ENCODE measurements at places on chromosomes 1 and 21.

- DNase-seq: no peak
These were observed 31.8 kb downstream of the SDCCAG8 start for GRCh38 chr1:243287652-243288051.

DNA sequence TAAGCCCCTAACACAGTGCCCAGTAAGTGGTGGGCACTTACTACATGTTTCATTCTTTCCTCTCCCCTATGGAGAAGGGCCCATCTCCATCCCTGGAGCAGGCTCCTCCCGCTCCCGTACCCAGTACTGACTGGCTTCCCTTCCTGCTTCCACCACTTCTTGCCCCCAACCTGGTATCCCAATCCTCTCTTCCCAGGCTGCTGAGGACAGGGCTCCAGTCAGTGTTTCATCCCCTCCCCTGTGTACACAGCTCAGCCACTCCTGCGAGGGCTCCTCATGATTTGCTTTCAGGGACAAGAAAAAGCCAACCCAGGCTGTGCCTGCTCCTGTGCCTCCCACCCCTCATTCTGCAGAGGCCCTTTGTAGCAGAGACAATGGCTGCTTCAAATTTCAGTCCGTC is 20.8 kb upstream of the ETV3 start:
- DNase-seq: no peak

DNA sequence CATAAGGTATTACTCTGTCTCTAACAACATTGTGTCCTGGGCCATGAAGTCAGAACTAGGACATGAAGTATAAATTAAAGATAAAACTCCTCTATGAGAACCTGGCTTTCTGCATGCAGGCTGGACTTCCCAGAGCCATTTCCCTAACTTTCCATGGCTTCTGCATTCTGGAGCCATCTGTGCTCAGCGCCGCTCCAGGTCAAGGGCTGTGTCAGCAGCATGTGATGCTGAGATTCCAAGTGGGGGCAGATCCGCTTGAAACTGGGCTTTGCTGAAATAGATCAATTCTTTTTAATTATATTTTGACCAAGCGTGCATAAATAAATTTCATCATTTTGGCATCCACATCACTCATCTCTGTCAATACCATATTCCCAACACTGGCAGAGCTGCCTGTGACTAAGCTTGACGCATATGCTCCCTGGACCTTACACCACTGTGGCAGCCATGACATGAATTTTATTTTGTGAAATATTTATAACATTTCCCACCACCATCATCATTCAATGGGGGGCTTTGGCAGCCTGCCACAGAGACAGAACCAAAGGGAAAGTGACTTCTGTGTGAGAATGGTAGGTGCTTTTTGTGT is 110.4 kb upstream of the KCNK1 start:
- no peak for DNase-seq

- no peak for DNase-seq
These were observed 271.8 kb downstream of the MATN1 start for GRCh38 chr1:30451532-30452125.

GRCh38 chr1:86714561-86715244 is 10.3 kb downstream of the SH3GLB1 start:
- no peak for DNase-seq

- DNase-seq: no peak
These were observed 2.4 kb downstream of the SSBP3 start for GRCh38 chr1:54403808-54404261.

DNA sequence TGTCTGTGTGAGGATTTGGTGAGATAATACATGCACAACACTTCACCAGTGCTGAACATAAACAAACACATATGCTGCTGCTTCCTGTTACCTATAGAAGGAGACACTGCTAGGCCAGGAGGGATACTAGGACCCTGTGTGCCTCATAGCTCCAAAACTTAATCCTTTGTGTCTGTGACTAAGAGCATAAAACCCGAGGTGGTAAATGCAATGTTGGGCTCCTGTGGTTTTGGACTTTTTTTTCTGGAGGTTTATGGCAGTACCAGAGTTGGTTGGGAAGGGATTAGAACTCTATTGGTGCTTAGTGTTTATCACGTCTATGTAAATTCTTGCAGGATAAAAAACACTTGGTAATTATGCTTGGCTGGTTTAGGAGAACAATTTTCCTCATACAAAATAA is 122.9 kb downstream of the NUF2 start:
- DNase-seq: no peak

- no peak for DNase-seq
These were observed 41.2 kb downstream of the SLC27A3 start for GRCh38 chr1:153816283-153816889.

DNA sequence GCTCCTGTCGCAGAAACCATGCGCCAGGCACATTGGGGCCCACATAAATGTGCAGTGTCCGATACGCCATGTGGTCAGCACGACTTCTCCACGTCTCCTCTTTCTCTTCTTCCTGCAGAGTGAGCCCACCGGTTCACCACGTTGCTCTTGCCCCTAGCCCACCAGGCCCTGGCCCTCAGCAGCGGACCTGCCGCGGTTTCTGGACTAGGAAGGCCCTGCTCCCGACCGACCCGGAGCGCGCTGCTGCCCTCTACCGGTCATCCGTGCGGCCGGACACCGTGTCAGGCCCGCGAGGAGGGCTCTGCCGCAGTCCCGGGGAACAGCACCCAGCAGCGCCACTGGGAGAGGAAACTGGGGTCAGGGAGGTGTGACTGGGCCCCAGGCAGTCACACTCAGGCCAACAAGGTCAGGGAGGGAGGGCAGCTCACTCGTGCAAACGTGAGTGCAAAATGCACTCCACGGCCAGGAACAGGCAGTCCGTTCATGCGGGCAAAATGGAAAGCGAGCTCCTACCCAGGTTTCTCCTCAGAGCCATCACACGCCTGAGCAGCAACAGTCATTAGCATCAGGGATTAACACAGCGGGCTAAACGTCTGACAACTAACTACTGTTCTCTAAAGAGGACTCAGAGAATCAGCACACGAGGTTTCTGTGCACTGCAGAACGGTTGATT is 13.7 kb downstream of the TLR5 start:
- DNase-seq: peak; percentile 53

- no peak for DNase-seq
These were observed 1.1 kb upstream of the PLCH2 start for GRCh38 chr1:2474933-2475371.

DNA sequence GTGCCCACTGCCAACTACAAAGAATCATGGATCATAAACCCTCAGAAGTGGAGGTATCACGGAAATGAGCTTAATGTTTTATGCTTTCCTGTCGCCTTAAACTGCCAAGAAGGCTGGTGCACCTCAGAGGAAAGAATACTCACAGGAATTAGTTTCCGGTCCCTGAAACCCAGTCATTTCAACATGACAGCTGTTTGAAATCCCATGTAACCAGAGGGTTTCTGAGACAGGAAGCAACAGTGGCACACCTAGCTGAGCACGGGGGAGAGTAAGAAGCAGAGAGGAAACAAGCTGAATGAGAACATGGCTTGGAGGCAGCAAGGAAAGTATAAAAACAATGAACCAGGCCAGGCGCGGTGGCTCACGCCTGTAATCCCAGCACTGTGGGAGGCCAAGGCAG is 3.9 kb downstream of the JAK1 start:
- peak; percentile 15 for DNase-seq

DNA sequence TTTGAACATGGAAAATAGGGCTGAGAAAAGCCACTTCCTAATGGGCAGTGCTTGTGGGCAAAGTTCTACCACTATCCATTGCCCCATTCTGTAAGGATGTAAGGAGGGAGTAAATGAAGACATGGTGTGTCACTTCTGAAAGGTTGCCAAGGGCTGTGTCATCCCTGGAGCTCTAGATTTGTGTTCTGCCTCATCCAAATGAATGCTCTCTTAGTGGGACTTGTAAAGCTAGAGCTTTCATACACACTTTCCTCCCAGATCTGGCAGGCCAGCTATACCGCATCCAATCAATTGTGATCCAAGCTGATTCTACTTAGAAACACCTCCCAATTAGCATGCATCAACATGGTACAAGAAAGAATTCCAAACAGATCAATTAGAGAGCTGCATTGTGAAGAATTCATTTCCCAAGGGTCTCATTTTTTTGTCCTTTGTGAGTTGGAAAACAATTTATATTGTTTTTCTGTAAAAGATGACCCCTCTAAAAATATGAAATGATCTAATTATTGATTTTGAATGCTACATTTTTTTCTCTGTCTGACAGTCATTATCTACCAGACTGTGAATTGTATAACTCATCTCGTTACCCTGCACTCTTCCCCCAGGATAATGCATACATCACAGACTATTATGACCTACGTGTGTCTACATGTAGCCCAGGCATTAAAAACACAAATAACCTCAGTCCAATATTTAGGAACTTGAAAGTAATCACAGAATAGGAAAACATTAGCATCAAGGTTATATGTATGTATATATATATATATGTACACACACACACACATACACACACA is 117.1 kb upstream of the DUSP10 start:
- no peak for DNase-seq

DNA sequence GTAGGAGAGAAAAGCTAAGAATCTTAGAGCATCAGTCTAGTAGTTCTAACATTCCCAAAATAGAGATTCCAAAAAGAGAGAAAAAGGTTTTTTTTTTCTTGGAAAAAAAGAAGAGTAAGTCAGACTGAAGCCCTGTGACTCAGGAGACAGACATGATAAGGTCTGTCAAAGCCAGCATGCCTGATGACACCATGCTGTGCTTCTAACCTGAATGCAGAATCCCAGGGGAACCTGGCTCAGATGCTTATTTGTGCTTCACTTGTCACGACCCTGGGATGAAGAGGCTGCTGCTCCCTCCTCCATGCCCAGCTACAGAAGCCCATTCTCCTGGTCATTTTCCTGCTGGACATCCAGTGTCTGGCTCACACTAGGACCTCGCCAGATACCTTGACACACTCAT is 44.3 kb downstream of the ERICH3 start:
- DNase-seq: no peak

DNA sequence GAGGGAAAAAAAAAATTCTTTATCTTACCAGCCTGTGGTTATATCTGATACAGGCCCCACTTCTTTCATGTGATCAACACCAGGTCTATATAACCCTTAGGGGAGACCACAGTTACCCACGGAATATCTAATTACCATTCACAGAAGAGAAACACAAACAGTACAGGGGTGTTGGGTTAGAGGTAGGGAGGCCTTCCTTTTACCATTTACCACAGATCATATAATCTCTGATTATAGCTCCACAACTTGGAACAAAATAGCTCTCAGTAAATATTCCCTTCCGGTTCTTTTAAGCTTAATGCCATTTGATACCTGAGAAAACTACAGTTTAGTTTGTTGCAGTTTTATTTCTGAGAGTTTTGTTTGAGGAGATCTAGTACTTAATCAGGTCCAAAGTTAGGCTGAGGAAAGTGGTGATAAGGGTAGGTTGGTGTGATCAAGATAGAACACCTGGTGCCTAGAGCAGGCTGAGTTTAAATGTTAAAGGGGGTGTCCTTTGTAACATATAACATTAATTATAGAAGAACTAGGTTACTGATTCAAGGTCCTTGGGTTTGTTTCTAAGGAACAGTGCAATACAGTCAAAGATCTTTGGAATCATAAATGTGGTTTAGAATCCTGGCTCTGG is 14.1 kb downstream of the EPB41 start:
- DNase-seq: no peak

GRCh38 chr1:85330711-85331290 is 54.4 kb upstream of the BCL10 start:
- DNase-seq: no peak

- no peak for DNase-seq
These were observed 49.7 kb upstream of the NEK7 start for GRCh38 chr1:198107091-198107501.

GRCh38 chr1:226688808-226689207 is 50.3 kb downstream of the ITPKB start:
- no peak for DNase-seq

DNA sequence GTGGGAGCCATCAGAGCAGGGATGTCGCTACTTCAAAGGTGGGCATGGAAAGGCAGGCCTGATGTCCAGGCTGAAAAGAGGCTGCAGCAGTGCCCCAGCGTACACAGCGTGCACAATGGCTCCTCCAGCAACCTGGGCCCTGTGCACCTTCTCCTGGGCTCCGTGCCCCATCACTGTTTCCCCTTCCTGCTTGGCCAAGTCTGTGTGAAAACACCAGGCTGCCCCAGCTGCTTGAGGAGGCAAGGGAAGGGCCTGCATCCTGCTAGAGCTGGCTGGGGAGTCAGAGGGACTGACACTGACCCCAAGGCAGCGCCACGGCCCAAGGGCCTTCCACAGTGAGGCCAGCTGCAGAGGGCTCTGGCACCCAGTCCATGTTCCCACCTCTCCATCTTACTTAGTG is 33.4 kb downstream of the SDC3 start:
- DNase-seq: no peak

DNA sequence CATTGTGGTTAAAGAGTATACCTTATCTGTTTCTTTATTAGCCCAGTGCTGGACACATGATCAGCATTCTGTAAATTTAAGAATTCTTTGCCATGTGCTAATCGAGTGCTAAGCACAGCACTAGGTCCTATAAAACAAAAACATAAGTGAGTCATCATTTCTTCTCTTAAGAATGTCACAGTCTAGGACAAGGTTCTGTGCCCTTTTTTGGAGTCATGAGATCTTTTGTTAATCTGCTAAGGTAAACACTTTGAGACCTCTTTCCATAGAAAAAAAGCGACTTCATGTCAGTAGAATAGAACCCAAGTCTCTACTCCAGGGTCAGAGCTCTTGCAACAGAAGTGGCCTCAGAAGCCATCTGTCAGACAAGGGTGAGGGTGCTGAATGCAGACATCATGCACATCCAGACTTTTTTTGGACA is 70.0 kb upstream of the NFIA start:
- no peak for DNase-seq

- no peak for DNase-seq
These were observed 273.9 kb downstream of the TM2D1 start for GRCh38 chr1:61450872-61451571.

GRCh38 chr1:2459757-2460156 is 16.3 kb upstream of the PLCH2 start:
- DNase-seq: no peak

DNA sequence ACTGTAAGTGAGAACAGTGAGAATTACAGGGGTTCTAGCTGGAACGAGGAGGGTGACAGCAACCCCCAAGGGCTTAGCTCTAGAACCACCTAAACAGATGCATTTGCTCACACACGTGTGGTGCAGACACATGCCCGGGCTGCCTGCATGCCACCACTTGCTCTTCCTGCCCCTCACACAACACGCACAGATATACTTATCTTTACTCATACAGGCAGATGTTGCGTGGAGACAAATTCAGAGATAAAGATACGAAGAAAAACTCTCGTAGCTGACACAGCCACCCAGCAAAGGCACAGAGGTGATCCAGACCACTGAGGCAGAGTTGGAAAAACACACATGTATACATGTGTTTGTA is 13.5 kb downstream of the VANGL1 start:
- DNase-seq: no peak

- DNase-seq: no peak
These were observed 101.8 kb downstream of the NFIA start for GRCh38 chr1:61184040-61184713.

DNA sequence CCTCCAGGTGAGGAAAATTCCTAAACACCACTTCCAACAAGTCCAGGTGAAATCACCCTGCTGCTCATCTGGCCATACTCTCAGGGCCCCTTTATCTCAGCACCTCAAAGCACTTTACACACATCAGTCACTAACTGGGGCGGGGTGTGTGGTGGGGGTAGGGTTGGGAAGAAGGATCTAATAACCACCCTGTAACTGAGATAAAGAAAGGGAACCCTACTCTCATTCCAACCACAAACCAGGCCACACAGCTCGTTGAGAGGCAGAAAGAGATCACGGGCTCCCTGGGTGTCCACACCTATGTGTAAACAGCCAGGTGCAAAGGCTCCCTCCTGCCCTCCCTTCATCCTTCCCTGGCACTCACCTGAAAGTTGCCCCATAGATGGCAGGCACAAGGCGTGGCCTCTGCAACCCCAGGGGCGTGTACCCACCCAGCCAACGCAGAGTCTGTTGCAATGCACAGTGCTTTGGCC is 20.4 kb downstream of the GPR161 start:
- DNase-seq: no peak
